ENCODE measurements at places on chromosomes 12 and 14.

DNA sequence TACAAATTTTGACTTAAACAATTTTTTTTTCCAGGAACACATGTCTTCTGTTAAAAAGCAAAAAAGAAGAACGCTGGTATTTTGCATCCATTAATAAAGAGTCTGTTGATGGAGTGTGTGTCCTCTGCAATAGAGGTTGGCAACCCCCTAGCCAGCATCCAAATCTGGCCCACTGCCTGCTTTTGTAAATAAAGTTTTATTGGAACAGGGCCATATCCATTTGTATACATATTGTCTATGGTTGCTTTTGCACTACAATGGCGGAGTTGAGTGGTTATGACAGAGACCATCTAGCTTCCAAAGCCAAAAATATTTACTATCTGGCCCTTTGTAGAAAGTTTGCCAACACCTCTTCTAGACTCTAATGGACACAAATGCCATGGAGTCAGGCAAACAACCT is 49.6 kb downstream of the CCDC92 start:
- DNase-seq: no peak

- no peak for DNase-seq
Observed at GRCh38 chr12:121774968-121775474, 18.5 kb downstream of the RHOF start.

GRCh38 chr14:95544588-95544987 is 9.7 kb downstream of the GLRX5 start:
- DNase-seq: no peak

DNA sequence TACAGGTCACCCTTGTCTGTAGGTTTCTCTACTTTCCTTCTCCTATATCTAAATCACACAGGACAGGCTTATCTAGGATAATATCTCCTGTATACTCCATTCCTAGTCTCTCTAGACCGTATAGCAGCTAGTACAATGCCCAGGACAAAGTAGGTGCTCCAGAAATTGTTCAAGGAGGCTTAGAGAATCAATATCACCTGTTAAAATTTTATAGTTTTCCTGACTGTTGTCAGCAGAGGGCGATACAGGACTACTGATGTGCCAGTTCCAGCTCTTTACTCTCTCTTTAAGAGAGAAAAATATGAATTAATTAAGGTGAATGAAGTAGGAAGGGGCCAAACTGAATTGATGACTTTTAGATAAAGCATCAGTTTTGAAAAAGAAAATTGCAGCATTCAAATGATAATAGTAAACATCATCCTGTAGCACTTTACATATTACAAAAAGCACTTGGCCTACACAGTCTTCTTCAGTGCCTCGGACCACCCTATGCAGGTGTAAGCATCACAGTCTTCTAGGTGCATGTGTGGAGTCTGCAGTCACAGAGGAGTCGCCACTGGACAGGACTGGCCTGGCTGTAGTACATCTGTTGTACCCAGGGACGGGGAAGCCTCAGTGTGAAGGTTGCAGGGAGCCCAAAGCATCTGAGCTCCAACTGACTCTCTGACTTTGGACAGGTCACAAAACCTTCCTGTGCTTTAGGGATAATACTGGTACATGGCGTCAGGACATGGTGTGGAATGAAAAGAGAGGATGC is 61.9 kb upstream of the MAX start:
- DNase-seq: peak; percentile 49

GRCh38 chr12:114399664-114400211 is 6.2 kb downstream of the TBX5 start:
- no peak for DNase-seq

DNA sequence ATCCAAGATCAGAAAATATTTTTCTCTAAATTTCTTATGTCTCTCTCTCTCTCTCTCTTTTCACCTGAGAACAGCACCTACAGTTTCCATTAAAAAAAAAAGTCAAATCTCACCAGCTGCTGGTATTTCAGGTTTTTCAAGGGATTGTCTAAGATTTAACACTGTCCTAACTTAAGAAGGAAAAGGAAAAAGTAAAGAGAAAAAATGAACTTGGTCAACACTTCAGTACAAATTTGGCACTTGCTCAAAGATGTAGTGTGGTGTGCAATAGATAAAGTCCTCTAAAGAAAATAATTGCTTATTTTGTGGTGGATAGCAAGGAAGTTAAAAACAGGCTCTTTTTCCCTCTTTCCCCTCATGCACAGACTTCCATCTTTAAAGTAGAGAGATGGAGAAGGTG is 416.2 kb downstream of the SOX5 start:
- DNase-seq: no peak

- no peak for DNase-seq
Observed at GRCh38 chr14:52609445-52610044, 56.9 kb downstream of the GPR137C start.

DNA sequence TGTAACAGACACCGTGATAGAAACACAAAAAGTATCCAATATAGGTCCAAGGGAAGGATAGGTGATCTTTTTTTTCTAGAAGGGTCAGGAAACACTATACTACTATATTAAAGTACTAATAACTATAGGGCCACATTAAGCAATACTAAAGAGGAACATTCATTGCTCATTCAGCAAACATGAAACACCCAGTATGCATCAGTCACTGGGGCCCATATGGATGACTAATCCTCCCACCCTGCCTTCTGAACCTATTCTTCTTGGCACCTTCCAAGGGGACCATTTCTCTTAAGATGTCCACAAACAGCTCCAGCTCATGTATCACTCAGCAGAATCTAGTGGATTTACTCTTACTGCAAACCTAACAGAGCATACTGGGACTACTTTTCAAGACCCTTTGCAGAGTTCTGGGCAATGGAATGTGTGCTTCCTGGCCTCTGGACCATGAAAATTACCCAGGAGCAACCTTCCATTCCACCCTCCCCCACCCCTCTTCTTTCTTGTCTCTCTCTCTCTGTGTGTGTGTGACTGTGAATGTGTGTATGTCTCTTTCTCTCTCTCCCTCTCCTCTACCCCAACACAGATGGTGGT is 187.9 kb downstream of the EPS8 start:
- DNase-seq: no peak

- DNase-seq: no peak
Observed at GRCh38 chr14:40713387-40713786, 893.3 kb upstream of the LRFN5 start.

GRCh38 chr14:50028458-50028857 is 87.9 kb downstream of the VCPKMT start:
- no peak for DNase-seq

GRCh38 chr12:82176761-82177490 is 181.3 kb downstream of the CCDC59 start:
- no peak for DNase-seq

GRCh38 chr14:59336098-59336497 is 129.1 kb downstream of the GPR135 start:
- DNase-seq: no peak

DNA sequence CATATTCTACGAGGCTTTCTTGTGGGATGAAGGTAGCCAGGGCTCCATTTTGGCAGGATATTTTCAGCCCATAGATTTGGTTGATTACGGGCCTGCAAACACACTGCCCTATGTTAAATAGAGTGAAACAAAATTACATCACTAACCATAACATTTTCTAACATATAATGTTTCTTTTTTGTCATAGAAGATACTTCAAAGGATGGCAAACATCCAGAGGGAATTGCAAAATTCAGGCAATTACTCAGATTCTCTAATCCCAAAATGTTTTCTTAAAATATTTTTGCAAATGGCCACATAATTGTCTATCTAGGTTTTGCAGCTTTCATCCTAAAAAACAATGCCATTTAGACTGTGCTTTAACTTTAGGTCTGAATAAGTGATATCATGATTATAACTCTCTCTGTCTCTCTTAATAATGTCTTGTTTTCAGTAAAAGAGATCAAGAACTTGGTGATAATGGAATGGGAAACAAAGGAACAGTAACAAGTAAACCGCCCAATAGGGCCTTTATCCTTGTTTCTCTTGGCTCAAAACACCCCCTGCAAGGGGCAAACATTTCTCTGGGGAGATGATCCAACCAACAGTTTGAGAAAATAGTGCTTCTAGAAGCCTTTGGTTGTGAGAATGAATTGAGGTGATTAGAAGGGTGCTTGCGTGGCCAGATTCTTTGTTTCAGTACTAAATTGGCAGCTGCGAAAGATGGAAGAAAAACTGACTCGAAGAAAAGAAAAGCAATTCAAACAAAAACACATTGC is 54.4 kb upstream of the BTG1 start:
- no peak for DNase-seq

DNA sequence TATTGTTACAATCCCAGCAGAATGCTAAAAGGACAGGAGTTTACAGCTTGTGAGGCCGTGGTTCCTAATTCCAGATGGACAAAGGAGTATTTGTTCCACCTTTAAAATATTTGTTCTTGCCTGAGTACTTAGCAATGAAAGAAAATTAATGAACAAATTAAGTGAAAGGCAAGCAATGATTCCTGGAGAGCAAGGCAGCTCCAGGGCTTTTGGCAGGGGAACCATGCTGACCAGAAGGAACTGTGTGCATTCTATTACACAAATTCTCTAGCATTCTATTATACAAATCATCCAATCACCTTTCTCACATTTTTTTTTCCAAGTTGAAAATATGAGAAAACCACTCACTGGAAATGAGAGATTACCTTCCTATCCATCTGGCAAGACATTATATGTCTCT is 1.8 kb upstream of the BMAL2 start:
- DNase-seq: no peak

- no peak for DNase-seq
Observed at GRCh38 chr14:49549881-49550280, 36.3 kb downstream of the RPS29 start.

GRCh38 chr12:16384732-16385131 is 37.3 kb downstream of the MGST1 start:
- DNase-seq: no peak

GRCh38 chr12:72522411-72522810 is 250.2 kb downstream of the TRHDE start:
- no peak for DNase-seq

- no peak for DNase-seq
Observed at GRCh38 chr14:68719634-68720384, 73.1 kb downstream of the ZFP36L1 start.

DNA sequence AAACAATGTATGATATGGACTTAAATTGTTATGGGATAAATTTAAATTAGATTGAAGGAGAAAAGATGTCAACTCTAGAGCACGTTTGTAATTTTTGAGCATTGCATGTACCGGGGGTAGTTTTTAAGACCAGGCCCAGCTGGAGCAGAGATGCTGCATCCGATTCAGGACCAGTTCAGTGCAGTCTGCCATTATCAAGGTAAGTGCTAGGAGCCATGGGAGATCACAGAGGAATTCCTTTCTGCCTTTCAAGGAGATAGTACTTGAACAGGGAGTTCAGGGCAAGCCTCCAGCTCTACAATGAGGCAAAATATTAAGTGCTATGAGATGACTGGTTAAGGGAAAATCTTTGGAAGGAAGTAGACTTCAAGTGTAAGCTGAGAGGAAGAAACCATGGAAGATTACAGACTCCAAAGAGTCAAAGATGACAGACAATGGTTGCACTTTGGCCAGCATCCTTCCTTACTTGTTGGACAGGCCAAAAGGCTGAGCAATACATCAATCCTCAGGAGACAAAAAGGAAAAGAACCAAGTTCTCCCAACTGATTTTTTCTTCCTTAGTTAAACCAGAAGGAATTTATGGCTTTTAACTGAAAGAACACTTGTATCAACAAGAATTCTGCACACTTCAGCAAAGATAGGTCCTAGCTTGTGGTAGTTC is 113.2 kb upstream of the HIF1A start:
- DNase-seq: no peak

DNA sequence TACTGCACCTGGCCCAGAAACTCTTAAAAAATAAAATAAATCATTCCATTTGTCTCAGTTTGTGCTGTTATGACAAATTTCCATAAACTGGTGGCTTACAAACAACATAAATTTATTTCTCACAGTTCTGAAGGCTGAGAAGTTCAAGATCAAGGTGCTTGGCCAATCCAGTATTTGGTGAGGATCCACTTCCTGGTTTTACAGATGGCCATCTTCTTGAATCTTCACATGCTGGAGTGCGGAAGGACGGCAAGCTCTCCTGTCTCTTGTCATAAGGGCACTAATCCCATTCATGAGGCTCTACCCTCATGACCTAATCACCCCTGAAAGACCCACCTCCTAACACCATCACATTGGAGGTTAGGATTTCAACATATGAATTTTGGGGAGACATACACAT is 29.9 kb upstream of the MYBPC1 start:
- no peak for DNase-seq

DNA sequence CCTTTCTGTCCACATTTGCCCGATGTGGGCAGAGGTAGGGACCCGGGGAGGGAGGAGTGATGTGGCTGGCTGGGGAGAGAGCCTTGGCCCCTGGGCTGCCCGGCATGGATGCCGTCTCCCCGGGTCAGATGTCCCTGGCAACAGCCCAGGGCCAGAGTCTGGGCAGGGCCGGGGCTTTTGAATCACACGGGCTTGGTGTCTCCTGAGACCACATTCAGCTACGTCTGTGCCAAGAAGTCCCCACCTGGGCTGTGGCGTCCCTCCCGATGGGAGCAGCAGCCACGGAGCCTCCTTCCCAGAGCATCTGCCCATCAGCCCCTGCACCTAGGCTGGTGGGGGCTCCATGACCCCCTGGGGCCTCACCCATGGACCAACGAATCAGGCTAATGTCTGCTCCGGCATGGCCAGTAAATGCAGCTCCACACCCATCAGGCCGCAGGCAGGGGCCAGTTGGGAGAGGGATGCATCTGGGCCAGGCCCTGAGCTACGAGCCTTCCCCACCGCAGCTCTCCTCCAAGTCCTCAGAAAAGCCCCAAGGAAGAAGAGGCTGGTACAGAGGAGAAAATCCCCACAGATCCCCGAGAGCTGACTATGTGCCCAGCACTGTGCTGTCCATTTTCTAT is 109.4 kb downstream of the RFLNA start:
- no peak for DNase-seq

- DNase-seq: no peak
Observed at GRCh38 chr14:34452258-34452822, 9.7 kb downstream of the SPTSSA start.

DNA sequence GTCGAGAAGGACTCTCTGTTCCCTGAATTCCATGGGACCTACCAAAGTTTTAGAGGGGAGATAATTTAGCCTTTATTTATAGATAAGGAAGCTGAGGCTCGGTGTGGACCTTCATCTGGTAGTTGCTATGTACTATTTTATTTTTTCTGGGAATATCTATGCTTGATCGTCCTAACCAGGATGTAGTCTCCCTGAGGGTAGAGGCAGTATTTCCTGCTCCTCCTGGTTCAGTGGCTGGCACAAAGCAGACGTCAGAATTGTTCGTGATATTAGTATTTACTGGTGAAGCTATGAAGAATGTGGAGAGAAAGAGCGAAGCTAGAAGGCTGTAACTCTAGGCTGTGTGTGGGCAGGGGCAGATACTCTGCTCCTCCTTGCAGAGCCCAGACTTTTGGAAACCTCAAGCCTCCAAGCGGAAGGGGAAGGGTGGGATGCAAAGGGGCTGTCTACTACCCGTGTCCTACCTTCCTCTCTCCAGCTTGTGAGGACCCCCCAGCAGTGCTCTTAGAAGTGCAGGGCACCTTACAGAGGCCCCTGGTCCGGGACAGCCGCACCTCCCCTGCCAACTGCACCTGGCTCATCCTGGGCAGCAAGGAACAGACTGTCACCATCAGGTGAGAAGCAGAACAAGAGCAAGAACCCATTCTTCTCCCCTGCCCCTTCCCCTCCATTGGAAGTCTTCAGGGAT is 1.4 kb downstream of the LRP10 start:
- no peak for DNase-seq

All from RPMI8226 (cell line).